ENCODE measurements at places on chromosomes 2 and 18. TPM values are rescaled to one million over a fixed set of nuclear protein-coding genes. Genes with fewer than 3 reads are reported as not detected.

- DNase-seq = no peak
Measured at GRCh38 chr2:128556089-128556488, 237.4 kb upstream of the HS6ST1 start.

GRCh38 chr2:180952082-180952481, 28.3 kb upstream of the UBE2E3 start:
- DNase-seq = no peak

- no peak for DNase-seq
Measured at GRCh38 chr2:223222397-223222796, 170.4 kb downstream of the KCNE4 start.

DNA sequence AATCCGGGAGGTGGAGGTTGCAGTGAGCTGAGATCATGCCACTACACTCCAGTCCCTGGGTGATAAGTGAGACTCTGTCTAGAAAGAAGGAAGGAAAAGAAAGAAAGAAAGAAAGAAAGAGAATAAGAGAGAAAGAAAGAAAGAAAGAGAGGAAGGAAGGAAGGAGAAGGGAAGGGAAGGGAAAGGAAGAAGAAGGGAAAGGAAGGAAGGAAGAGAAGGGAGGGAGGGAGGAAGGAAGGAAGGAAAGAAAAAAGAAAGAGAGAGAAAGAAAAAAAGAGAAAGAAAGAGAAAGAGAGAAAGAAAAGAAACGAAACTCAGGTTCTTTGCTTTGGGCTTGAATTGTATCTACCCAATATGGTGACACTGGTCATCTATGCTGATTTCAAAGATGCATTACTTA, 102.3 kb upstream of the GATA6 start:
- DNase-seq = no peak

GRCh38 chr2:1538663-1539062, 125.4 kb downstream of the TPO start:
- peak; percentile 68 for DNase-seq

DNA sequence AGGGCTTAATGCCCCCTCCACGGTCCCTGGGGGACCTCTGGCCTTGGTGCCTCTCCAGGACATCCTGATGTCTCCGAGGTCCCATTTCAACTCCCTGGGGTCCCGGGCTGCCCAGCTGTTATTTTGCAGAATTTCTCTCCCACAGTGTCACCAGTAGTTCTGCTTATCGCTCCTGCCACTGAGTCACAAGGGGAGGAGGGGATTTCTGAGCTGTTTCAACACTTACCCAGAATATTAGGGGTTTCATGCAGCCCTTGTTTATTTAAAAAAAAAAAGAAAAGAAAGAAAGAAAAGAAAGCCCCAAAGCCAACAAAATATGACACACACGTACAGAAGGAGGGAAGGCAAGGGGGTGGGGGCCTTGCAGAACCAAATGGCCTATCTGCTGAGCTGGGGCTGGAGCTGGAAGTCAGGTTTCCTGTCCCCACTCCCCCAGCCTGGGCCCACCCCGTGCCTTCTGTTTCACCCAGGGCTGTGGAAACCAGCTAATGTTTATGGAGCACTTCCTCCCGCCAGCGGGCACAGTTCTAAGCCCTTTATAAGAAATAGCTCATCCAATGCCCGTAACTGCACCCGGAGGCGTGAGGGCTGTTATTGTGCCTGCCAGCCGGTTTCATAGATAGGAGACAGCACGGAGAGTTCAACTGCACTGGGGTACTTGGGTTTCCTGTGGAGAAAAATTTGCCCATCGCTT, 8.4 kb upstream of the ARID5A start:
- peak; percentile 52 for DNase-seq

DNA sequence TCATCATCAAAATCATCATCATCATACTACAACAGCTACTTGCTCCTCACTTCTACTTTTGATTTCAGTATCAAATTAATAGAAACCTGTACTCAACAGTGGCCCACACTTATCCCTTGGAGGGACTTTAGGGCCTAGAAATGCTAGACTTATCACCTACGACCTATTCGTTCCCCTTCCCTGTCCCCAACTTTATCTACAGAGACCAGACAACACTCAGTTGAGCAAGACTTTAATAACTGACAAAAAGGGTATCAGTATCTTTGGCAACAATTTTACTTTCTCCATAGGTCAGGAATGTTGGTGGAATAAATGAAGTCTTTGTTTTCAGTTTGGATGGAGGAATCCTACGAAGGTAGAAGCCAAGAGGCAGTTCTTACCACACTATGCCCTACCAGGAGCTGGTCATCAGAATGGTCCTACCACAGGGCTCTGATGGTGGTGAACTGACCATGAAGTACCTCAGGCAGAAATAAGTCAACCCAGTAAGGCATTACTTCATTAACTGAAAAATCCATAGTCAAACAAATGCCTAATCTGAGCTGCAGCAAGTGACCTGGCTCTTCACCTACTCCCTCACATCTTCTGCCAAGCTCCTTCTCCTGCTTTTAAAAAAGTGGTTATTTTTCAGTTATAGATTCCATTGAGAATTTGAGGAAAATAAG, 26.6 kb downstream of the MBD2 start:
- no peak for DNase-seq

DNA sequence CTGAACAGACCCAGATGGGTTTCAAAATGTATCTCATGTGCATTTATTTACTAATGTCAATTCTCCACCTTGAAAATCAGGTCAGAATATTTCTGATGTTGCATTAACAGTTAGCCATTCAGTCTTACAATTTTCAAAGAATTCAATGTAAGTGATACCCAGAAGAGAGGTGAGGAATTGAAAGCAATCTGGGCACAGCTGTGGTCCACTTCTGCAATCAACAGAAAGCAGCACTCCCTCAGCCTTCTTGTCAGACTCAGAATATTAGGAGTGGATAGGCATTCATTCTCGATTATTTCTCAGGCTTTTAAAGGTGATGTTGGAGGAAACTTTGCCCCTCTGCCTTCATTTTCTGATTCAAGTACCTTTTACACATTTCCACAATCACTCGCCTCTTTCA, 15.7 kb downstream of the CCL20 start:
- no peak for DNase-seq

DNA sequence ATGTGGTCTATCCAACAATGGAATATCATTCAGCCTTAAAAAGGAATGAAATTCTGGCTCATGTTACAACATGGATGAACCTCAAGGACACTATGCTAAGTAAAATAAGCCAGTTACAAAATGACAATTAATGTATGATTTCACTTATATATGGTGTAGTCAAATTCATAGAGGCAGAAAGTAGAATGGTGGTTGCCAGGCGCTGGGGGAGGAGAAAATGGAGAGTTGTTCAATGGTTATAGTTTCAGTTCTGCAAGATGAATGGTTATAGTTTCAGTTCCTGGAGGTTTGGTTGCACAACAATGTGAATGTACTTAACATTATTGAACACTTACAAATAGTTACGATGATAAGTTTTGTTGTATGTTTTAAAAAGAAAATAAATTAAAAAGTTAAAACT, 79.2 kb upstream of the IL1R2 start:
- DNase-seq = no peak

- no peak for DNase-seq
Measured at GRCh38 chr2:191719938-191720337, 42.0 kb downstream of the NABP1 start.

DNA sequence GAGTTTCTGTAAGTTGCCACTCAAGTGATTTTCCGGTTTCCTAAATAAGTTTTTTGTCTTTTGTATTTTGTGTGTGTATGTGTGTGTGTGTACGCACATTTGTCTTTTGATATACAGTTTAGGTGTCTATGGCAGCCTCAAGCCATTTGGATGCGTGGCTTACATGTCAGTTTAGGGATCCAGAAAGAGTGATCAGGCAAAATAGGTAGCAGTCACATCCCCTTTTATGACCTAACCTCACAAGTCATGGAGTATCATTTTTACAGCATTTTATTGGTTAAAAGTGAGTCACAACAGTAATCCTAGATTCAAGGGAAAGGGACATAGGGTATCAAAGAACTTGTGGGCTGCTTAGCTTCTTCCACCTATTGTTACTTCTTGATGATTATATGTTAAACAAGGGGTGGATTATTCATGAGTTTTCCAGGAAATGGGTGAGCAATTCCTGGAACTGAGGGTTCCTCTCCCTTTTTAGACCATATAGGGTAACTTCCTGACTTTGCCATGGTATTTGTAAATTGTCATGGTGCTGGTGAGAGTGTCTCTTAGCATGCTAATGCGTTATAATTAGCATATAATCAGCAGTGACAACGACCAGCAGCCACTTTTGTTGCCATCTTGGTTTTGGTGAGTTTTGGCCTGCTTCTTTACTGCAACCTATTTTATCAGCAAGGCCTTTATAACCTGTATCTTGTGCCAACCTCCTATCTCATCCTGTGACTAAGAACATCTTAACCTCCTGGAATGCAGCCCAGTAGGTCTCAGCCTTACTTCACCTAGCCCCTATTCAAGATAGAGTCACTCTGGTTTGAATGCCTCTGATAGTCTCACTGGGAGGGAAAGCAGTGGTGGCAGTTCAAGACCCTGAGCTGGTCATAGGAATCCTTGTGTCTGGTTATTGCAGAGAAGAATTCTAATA, 8.6 kb upstream of the SOCS6 start:
- DNase-seq = no peak

GRCh38 chr18:25019931-25020330, 332.0 kb downstream of the ZNF521 start:
- no peak for DNase-seq

GRCh38 chr18:26119246-26119645, 14.4 kb upstream of the PSMA8 start:
- no peak for DNase-seq

GRCh38 chr2:139079311-139079710, 299.1 kb upstream of the NXPH2 start:
- no peak for DNase-seq

DNA sequence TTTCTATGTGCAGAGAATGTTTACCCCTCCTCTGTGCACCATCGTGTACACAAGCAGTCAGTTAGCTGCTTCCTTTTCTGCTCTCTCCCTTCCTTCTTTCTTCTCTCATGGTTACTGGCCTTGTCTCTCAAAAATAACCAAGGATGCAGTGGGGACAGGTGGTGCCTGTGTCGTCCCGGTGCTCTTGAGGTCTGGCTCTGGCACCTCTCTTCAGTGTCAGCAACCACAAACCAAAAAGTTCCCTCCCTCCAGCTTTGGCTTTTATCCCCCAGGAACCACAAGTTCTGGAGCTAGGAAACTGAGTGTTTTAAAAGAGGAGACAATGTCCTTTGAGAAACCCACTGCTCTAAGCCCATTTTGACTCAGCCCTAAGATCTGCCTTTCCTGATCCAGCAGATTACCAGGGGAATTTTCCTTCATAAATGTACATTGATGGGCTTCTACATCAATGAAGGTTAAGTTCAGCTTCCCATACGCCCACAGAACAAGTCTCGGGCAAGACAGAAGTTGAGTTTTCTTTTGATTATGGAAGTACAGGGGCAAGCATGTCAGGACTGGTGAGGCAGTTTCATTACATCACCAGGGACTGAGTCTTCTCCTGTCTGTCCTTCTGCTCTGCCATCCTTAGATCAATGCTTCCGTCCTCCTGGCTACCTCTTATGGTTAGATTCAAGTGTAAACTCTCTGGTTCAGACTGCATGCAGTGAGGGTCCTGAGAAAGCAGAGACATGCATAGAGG, 232.2 kb downstream of the SETBP1 start:
- DNase-seq = no peak

DNA sequence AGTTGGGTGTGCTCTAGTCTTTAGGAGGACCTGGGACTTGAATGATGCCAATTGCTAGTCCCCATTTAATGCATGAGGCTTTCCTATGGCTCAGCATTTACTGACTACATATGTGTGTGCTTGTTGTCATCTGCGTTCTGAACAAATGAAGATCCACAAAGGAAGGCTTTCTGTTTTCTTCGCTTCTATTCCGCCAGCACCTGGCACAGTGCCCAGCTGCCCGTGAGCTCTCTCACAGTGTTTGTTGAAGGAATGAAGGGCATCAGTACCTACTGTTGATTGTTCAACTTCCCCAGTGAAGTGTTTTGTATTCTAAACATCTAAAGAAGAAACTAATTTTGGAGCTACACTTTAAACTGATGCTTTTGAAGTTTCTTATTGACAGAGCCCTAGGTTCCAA, 122.4 kb upstream of the LINC00305 start:
- no peak for DNase-seq

GRCh38 chr18:10965119-10965518, 184.2 kb downstream of the PIEZO2 start:
- no peak for DNase-seq

GRCh38 chr18:394262-394986, 106.1 kb downstream of the COLEC12 start:
- DNase-seq = no peak

GRCh38 chr2:126660971-126661370, 5.0 kb downstream of the GYPC start:
- no peak for DNase-seq

DNA sequence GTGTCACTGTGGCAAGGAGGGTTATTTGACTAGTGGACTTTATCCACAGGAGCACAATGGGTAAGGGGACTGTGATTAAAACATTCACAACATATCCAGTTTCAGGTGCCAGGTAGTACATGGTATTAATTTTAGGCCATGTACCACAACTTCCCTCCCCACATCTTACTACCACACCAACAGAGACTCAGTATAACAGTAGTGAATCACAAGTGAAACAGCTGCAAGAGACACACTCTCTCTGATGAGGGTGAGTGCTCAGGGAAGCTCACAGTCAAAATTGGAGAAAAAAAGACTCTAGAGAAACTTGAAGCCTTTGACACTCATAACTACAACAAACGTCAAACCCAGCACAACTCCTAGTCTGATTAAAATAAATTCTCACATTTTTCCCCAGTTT, 367.6 kb upstream of the GYPC start:
- DNase-seq = no peak

- no peak for DNase-seq
Measured at GRCh38 chr2:205768341-205768740, 86.0 kb downstream of the NRP2 start.

DNA sequence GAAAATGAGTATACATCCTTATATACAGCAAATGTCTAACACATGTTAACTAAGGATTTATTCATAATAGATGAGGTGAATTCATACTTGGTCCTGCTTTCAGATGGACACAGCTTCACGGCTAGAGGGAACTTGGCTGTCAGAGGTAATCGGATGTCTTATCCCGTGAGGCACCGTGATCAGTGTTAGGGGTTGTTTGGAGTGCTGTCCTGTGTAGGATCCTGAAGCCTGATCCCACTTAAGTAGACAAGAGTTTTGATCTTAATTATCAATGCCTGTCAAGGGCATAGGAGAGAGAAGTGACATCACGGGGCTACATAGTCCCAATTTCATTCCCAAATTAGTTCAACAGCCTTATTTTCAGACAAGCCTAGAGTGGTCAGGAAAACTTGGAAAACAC, 204.6 kb downstream of the RNF144A start:
- DNase-seq = no peak

The REG3G gene
- total RNA-seq = not detected

The SERPINB2 gene
- 0.74 TPM for total RNA-seq

The TUBA4B gene
- total RNA-seq = not detected

The LRP2 gene
- total RNA-seq = 0.13 TPM

The BMPR2 gene
- 19.4 TPM for total RNA-seq

The FIGN gene
- total RNA-seq = 2.4 TPM

The CD207 gene
- not detected for total RNA-seq

The OSBPL1A gene
- total RNA-seq = 34.6 TPM

The FLACC1 gene
- 0.75 TPM for total RNA-seq

Data from SJSA1 (cell line).